CD8-positive, alpha-beta T cell (primary cell): ENCODE measurements at places on chromosomes 2 and 18. TPM values are rescaled to one million over a fixed set of nuclear protein-coding genes. Genes with fewer than 3 reads are reported as not detected.

GRCh38 chr2:238380785-238381184, 45.9 kb upstream of the ASB1 start:
- no peak for DNase-seq

DNA sequence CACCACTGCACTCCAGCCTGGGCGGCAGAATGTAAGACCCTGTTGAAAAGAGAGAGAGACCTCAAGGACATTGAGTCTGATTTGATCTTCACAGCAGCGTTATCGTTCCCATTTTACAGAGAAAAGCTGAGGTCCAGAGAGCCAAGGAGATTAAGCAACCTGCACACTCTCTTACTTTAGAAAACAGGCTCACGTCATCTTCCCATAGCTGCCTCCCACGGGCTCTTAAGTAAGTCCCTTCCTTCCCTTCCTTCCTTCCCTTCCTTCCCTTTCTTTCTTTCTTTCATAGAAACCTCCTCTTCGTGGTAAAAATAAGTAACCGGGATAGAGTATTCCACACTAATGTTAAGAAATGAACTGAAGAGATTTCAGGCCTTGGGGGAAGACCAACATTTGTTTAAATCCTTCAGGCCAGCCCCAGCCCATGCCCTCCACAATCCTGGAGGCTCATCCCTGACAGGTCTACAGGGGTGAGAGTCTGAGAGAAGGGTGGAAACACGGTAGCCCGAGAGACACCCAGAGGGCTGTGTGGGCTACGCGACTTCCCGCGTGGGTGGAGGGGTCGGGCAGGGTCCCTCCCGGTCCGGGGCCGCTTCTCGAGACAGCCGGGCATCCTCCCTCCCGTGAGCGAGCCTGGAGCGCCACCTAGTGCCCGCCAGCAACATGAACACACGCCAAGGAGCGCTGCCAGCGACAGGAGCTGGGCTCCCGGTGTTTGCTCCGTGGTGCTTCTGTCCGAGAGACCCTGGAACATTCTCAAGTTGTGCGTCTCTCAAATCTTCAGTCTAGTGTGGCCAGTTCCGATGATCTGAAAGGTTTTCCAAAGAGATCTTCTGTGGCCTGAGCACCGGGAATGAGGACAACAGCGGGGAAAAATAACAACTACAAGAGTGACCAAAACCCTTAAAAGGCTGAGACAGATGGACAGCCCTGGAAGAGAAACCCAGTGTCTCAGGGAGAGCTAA, 160.3 kb downstream of the INO80D start:
- peak; percentile 80 for DNase-seq

DNA sequence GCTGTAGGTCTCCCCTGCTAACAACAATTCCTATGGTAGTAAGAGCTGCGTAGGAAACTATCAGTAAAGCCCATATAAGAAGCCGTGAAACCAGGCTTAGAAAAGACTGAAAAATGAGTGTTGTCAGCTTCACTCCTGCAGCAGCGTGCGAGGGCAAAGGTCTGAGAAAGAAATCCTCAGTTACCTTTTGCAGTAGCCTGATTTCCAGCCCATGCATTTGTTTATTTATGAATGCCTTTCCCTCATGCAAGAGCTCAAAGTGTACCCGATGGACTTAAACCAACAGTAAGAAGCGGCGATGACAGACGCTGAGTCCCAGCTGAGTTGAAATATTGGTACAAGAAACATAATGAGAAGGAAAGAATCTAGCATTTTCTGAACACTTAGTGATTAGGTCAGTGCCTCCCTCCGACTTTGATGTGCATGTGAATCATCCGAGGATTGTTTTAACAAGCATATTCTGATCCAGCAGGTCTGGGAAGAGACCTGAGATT, 15.0 kb upstream of the POLI start:
- DNase-seq = no peak

DNA sequence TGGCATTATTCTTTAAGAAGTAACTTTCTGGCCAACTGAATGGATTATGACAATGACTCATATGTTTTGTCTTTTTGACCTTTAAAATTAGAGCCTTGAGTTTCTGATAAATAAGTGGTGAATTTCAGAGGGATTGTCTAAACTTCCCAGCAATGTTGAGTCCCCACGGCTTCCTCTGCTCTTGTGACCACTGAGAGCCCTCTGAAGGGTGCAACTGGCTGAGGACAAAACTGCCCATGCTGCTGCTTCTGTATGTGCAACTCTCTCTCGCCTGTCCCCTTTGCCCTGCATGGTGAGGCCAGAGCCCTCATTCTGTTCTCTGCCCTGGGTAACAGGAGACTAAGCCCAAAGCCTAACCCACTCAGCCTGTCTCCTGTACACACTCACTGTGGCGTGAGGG, 52.7 kb upstream of the SLC14A1 start:
- DNase-seq = no peak

GRCh38 chr2:62163106-62163831, 32.6 kb upstream of the B3GNT2 start:
- no peak for DNase-seq

GRCh38 chr18:13416848-13417247, 198.3 kb downstream of the LDLRAD4 start:
- DNase-seq = no peak

GRCh38 chr2:163779970-163780597, 44.3 kb upstream of the FIGN start:
- DNase-seq = no peak

DNA sequence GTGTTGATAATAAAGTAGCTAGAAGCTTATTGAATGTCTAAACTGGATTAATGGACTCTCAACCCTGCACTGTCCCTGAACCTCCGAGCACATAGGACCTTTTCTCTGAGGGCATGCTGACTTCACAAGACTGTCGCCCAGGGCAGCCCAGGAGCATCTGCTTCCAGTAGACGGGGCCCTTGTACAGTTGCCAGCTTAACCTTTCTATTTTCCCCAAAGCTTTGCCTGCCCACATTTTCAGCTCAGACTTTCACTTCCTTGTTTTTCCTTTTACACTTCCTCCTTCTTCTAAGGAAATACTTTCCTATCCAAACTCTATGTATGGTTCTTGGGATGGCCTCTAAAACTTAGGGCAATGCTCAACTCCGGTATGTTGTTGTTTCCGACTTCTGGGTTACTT, 1.3 kb downstream of the VWA3B start:
- no peak for DNase-seq

GRCh38 chr2:105747991-105748390, 3.3 kb downstream of the NCK2 start:
- no peak for DNase-seq

- DNase-seq = no peak
Measured at GRCh38 chr18:22846088-22846683, 86.9 kb upstream of the RBBP8 start.

GRCh38 chr2:216549926-216550690, 51.5 kb downstream of the RPL37A start:
- DNase-seq = no peak

GRCh38 chr2:112629823-112630222, 15.9 kb upstream of the SLC20A1 start:
- DNase-seq = no peak

DNA sequence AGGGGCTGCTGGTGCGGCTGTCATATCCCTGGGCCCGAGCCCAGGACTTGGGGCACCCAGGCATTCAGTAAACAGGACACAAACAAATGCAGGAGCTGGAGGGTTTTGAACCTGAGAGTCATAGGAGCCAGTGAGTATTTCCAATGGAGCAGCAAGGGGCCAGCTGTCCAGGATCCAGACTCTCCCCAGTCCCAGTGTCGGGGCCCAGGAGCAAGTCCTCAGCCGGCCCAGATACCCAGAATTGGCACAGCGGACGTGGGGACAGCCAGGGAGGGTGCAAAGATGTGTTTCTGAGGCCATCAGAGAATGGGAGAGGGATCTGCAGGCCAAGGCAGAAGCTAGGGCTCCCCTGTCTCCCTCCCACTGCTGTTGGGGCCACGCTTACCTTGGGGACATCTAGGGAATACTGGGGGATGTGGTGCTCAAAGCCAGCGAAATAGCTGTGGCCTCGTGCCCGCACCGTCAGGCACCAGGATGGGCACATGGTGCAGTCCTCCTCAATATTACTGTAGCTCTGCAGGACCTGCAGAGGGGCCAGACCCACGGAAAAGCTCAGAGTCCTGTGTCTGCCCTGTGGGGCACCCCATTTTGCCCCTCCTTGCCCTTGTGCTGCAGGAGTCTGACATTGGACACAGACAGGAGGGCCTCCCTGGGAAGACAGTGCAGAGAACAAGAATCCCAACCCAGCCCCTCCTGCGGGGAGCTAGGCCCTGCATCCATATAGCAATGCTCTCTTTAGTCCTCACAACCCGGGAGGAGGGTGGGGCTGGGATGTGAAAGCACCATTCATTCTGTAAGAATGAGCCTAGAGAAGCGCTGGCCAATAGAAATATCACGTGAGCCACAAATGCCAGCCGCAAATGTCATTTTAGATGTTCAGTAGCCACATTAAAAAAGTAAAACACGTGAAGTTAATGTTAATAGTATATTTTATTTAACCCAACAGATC, 15.4 kb downstream of the CFAP65 start:
- no peak for DNase-seq

DNA sequence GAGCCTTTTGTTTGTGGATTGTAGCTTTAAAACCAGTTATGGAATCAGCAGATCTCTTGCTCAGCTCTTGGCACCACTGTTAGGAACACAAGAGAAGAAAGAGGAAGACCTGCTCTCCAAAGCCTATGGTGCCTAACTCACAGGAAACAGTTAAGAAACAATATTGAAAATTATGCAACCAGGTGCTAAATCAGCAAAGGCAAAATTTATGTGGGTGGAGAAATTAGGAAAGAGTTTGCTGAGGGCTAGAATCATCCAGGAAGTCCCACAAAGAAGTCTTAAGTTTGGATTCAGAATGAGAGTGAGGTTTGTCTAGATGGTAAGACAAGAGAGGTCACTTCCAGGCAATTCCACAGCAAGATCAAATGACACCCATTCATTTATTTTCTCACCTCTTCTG, 49.4 kb downstream of the AOX1 start:
- no peak for DNase-seq

DNA sequence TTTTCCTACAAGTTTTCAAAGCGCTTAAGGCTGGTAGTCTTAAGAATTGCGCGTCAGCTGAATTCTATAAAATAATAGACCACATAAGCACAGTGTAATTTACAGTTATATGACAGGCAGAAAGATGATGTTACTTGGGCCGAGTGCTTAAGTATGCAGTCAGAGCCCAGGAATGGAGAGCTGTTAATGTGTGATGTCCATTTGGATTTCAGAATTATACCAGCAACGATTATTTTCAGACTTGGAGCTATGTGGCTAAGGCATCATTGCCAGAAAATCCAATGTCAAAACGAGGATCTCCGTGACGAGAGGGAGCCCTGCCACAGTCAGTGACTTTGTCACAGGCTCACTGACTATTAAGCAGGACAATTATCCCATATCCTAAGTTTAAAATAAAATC, 3.4 kb downstream of the KLF7 start:
- no peak for DNase-seq

- DNase-seq = no peak
Measured at GRCh38 chr2:219010873-219011272, 17.7 kb upstream of the CRYBA2 start.

DNA sequence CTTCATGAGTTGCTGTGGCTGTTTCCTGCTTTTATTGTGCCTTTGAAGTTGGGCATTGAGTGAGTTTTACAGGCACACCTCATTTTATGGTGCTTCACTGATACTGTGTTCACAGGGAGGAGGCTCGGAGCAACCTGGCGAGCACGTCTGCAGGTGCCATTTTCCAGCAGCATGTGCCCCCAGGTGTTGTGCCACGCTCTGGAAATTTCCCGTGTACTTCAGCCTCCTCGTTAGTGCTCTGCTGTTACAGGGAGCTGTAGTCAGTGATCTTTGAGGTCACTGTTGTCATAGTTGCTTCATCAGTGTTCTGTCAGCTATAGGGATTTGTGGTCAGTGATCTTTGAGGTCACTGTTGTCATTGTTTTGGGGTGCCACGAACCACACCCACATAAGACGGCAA, 20.1 kb downstream of the CTDP1 start:
- no peak for DNase-seq

- peak; percentile 39 for DNase-seq
Measured at GRCh38 chr2:196263181-196263747, 91.9 kb upstream of the STK17B start.

GRCh38 chr18:40006634-40007033, 1948.4 kb upstream of the PIK3C3 start:
- DNase-seq = no peak

DNA sequence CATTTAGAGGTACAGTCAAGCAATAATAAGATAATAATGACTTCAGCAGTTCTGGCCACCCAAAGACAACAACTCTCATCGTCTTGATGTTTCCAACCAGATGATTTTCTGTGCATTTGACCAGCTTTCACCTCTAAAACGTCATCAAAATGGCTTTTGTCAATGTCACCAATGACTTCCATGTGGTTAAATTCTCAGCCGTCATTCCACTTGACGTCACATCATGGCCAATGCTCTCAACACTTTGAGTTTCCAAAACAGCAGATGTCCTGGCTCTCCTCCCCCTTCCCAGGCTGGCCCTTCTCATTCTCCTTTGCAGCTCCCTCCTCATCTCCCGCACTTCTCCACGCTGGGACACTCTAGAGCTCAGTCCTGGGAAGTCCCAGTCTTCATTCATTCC, 258.3 kb downstream of the BCL2 start:
- no peak for DNase-seq

DNA sequence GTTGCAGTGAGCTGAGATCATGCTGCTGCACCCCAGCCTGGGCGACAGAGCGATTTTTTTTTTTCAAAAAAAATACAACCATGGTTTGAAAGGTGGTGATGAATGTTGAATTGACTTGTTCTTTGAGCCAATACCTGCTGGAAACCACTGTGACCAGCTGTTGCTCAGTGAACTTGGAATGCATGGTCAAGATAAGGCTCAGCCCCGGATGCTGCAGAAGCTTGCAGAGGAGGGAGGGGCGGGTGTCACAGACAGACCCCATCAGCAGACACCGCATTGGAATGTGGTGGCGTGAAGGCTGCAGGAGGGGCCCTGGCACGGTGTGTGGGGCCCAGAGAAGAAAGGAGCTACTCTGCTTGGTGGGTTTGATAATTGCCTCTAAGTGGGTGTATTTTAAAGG, 91.6 kb downstream of the ITGB1BP1 start:
- no peak for DNase-seq

GRCh38 chr2:144972676-144973075, 452.8 kb upstream of the ZEB2 start:
- no peak for DNase-seq

- DNase-seq = no peak
Measured at GRCh38 chr2:149733936-149734685, 146.5 kb upstream of the MMADHC start.

DNA sequence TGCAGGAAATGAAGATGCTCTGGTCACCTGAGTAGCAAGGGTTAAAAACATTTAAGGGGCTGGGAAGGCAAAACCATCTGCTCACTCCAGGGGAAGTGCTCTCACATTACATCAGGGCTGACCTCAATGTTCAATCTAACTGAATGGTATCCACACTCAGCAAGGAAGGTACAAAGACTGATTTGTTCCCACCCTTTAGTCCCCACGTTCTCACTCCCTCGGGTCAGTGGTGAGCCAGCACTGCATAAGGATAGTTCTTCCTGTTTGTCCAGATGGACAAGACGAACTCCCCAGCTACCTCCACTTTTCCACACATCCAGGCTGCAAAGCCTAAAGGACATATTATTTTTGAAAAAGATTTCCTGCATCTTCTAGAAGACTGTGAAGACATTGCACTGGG, 126.6 kb upstream of the SLC14A2 start:
- DNase-seq = no peak

GRCh38 chr2:128414351-128414750, 95.7 kb upstream of the HS6ST1 start:
- DNase-seq = no peak

GRCh38 chr2:24515335-24515734, 24.3 kb downstream of the NCOA1 start:
- DNase-seq = no peak

The CROCC2 gene
- total RNA-seq = not detected

The MALL gene
- not detected for total RNA-seq

The MBOAT2 gene
- total RNA-seq = 1.1 TPM

The SKA1 gene
- 0.22 TPM for total RNA-seq

The SPP2 gene
- total RNA-seq = not detected

The METAP1D gene
- total RNA-seq = 5.7 TPM
